ENCODE measurements at places on chromosomes 2 and 18.

- no peak for DNase-seq
These were observed 131.1 kb downstream of the AFF3 start for GRCh38 chr2:100011272-100011731.

GRCh38 chr2:38835015-38835601 is 40.6 kb downstream of the DHX57 start:
- peak; percentile 16 for DNase-seq

- no peak for DNase-seq
These were observed 106.9 kb upstream of the RGPD4 start for GRCh38 chr2:107719836-107720235.

GRCh38 chr2:229371086-229371485 is 100.0 kb upstream of the PID1 start:
- no peak for DNase-seq

DNA sequence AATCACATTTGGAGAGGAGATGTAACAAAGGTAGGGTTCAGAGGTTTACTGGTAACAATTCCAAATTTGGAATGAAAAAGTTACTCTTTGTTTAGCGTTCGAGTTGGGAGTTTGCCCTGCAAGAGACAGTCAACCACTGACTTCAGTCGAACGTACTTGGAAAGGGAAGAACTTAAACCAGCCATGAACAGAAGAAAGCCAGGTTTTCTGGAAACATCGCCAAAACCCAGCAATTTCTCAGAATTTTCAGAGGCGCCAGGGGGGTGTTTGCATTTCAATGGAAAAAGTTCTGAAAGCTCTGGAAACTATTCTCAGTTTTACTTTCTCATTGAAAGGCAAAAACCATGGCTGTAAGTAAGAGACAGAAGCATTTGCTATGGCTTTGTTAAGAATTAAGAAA is 28.5 kb upstream of the AQP4 start:
- no peak for DNase-seq

- DNase-seq, result no peak
These were observed 57.8 kb upstream of the HAAO start for GRCh38 chr2:42850016-42850805.

DNA sequence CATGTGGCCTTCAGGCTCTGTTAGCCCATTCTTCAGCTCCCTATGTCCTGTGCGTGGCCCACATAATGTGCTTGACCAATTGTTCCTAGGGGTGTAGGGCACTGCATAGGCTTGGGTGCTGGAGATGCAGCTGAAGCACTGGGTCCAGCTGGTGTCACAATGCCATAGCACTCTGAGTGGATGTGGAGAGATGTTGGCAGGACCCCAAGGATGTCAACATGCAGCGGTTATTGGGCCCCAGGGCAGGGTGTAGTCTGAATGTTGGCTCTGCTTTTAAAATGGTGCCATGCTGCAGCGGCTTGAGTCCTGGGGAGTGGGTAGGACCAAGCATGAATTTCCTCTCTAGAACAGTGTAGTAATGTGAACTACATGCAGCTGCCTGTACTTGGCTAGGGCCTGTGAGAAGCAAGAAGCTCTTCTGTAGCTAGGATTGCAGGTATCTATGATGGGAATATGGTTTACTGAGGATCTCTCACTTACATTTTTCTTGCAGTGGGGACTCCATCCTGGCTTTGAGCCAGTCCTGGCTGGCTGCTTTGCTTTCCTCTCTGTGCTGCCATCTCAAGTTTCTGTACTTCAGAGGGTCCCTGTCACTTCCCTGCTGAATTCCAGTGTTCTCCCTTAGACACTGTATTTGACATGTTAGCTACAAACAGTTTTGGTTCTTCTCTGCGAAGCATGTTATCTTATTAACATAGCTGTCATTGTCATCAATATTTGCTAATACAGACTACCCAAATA is 148.4 kb downstream of the CSRNP3 start:
- DNase-seq, result no peak

DNA sequence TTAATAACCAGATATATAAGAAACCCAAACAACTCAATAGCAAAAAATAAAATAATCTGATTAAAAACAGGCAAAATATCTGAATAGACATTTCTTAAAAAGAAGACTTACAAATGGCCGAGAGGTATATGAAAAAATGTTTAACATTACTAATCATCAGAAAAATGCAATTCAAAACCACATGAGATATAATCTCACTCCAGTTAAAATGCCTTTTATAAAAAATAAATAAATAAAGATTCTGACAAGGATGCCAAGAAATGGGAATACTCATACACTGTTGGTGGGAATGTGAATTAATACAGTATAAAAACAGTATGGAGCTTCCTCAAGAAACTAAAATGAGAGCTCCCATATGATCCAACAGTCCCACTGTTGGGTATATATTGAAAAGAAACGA is 33.9 kb upstream of the BMP10 start:
- no peak for DNase-seq

- no peak for DNase-seq
These were observed 93.6 kb downstream of the XRCC5 start for GRCh38 chr2:216202626-216203250.

GRCh38 chr2:6968319-6969100 is 51.3 kb downstream of the RNF144A start:
- no peak for DNase-seq

DNA sequence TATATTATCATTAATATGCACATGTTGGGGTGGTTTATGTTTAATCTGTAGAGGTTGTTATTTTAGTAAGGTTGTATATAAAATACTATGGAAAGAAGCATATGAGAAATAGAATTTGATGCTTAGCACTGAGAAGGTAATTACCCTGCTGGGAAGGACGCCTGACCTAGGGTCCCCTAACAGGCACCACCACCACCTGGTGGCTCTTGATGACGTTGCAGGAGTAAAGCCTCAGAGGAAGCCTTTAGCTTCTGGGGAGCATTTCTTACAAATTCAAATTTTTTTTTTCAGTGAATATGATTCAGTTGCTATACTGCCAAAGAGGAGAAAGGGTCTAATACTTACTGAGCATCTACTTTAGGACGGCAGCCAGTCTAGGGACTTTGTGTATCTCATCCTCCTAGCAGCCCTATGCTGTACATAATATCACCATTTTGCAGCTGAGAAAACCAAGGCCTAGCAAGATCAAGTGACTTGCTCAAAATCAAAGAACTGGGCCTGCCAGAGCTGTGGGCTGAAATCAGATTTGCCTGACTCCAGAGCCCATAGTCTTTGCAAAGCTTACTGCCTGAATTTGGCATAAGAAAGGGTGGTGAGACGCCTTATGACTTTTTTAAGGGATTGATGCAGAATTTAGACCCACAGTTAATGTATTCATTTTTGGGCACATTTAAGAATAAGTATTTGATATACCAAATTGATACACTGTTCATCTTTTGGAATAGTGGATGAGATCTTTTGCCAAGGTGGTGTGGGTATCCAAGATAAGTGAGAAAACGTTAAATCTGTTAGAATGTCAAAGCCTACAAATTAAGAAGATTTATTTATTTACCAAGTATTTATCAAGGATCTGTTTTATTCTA is 78.8 kb upstream of the GAREM1 start:
- DNase-seq, result peak; percentile 10

GRCh38 chr2:9440058-9440727 is 16.7 kb downstream of the CPSF3 start:
- DNase-seq, result no peak

- no peak for DNase-seq
These were observed 43.2 kb downstream of the LDLRAD4 start for GRCh38 chr18:13261661-13262357.

DNA sequence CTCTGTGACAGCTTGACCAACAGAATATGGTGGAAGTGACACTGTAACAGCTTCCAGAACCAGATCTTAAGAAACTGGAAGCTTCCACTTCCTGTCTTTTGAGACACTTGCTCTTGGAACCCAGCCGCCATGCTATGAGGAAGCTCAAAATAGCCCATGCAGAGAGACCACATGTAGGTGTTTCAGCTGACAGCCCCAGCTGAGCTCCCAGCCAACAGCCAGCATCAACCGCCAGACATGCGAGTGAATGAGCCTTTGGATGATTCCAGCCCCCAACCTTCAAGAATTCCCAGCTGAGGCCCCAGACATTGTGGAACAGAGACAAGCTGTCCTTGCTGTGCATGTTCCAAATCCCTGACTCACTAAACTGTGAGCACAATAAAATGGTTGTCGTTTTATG is 27.9 kb downstream of the ACVR1 start:
- DNase-seq, result no peak

DNA sequence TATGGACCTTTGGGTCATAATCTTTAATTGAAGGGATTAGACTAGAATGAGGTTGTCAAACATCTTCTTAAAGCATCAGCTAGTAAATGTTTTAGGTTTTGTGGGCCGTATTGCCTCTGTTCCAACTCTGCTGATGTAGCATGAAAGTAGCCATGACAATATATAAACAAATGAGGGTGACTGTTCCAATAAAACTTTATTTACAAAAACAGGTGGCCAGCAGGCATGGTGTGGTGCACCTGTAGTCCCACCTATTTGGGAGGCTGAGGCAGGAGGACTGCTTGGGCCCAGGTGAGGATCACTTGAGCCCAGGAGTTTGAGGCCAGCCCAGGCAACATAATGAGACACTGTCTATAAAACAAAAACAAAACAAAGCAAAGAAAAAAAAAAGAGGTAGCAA is 18.4 kb downstream of the LIPG start:
- DNase-seq, result no peak
